Hematopoietic multipotent progenitor cell treated with erythropoietin and hydrocortisone succinate and interleukin-3 and kit ligand, for 17 days (in vitro differentiated cells): ENCODE measurements at places on chromosomes 16 and 17.

- no peak for DNase-seq
Measured at GRCh38 chr17:11610999-11611566, 12.8 kb downstream of the DNAH9 start.

DNA sequence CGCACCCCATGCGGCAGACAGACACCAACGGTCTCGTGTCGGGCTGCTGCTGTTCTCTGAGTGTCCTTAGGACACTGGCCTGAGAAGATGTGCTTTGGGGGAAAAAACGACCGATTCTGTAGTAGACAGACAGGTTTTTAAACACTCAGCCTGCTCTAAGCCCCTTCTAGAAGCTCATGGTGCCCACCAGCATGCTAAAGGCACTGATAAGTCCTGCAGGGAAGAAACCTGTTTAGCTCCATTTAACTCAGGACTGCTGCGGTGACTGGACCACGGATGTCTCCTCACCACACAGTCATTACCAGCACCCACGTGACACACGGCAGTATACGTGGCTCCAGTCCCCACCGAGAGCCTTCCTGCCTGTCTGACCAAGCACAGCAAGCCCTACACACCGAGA is 19.1 kb upstream of the APRT start:
- DNase-seq, result no peak

- DNase-seq, result no peak
Measured at GRCh38 chr16:87657621-87658192, 55.4 kb downstream of the JPH3 start.

- DNase-seq, result no peak
Measured at GRCh38 chr17:63983320-63983719, 10.6 kb upstream of the SCN4A start.

GRCh38 chr16:90072442-90073105 is 4.6 kb downstream of the PRDM7 start:
- no peak for DNase-seq

- no peak for DNase-seq
Measured at GRCh38 chr17:49343273-49343672, 18.8 kb downstream of the ZNF652 start.

- DNase-seq, result no peak
Measured at GRCh38 chr16:89343501-89344457, 126.3 kb downstream of the ZNF778 start.
